ENCODE measurements at places on chromosomes 1 and 21. TPM values are rescaled to one million over a fixed set of nuclear protein-coding genes. Genes with fewer than 3 reads are reported as not detected.
A peak's percentile ranks its signal among the peaks of the same experiment; 100 is the strongest.

The NBPF4 gene
- polyA plus RNA-seq, result not detected

The SRRM1 gene
- 24.0 TPM for polyA plus RNA-seq

DNA sequence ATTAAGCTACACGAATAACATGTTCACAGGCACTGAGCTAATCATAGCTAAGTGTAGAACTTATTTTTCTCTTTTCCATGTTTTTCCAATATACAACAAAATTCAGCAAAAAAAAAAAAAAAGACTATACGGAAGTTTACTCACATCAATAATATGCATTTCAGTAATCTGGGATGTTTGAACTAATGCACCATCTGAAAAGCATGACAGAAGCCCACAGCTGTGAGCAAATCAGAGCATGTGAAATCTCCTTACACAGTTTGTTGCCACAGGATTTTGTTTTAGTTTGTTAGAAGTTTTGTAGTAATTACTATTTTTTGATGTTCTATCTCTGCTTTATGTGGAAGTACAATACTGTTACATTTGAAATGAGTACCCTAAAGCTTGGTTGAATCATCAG lies 1051.7 kb downstream of the TTLL7 start:
- no peak for DNase-seq

- DNase-seq, result peak; percentile 91
Measured at GRCh38 chr1:6962478-6962995, 177.3 kb downstream of the CAMTA1 start.

The RPTN gene
- not detected for polyA plus RNA-seq

DNA sequence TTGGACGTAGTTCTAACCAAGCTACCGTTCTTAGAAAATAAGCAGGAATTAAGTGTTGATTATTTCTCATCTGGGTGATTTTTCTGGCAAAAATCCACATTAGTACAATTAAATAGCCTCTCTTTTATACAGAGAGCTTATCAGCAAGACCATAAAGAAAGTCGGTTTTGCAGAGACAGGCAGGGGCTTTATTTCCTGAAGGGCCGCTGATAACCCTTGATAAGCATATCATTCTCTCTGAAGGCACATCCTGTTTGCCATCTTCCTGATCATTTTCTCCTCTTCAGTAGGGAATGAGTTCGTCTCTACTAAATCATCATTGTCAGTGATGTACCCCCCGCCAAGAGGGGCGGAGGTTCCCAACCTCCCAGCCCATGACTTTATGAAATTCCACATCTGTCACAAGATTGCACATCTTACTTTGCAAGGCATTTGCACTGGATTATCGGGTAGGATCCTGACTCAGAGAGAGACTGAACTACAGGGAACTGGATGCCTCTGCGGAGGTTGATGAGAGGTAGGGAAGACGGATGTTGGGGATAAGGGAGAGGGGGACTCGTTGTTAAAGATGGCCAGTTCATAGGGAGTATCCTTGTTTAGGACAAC lies 115.7 kb downstream of the KCNJ6 start:
- no peak for DNase-seq

- no peak for DNase-seq
Measured at GRCh38 chr1:159652506-159652905, 61.9 kb downstream of the CRP start.

The YRDC gene
- polyA plus RNA-seq, result 15.7 TPM

The CFHR1 gene
- not detected for polyA plus RNA-seq

The SGIP1 gene
- not detected for polyA plus RNA-seq

DNA sequence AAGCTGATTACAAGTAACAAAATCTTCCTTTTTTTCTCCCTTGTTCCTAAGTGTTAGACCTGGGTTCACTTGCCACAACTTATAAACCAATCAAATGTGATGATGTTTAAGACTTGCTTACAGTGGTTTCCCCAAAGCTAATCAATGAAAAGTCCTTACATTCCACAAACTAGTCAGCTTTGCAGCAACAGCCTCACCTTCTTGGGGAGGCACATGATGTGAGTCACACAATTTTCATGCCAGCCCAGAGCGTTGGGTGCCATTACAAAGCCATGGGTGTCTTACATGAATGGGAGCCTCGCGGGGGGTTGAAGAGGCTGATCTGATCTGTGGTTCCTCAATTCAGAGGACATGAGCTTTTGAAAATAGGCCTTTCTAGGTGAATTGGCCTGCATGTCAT lies 91.6 kb upstream of the UBE2U start:
- no peak for DNase-seq

The PARK7 gene
- polyA plus RNA-seq, result 297 TPM

DNA sequence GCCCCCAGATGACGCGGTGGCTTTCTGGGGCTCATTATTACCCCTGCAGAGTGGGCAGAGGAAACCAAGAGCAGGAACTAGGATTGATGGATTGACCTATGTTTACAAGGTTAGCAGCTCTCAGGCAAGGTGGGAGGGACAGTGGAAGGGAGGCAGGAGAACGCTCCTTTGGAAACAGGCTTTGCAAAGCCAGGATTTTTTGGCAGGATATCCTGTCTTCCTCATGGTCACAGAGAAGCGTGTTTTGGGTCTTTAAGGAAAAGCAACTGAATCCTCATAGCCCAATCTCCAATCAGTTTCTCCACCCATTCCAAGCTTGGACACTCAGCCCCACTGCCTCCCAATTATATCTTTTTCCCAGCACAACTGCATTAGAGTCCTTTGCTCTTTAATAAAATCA lies 105.6 kb upstream of the SOD1 start:
- no peak for DNase-seq

- no peak for DNase-seq
Measured at GRCh38 chr1:210117198-210117597, 115.4 kb upstream of the SERTAD4 start.

DNA sequence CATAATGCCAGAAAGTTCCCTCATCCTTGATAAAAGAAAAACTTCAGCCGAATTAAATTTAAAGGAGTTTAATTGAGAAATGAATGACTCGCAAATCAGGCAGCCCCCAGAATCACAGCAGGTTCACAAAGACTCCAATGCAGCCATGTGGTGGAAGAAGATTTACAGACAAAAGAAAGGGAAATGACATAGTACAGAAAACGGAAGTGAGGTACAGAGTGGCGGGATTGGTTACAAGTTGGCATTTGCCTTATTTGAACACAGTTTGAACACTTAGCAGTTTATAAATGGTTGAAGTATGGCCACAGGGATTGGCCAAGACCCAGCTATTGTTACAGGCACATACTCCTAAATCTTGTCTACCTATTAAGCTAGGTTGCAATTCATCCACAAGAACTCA lies 46.6 kb downstream of the HIVEP3 start:
- DNase-seq, result no peak

The DHCR24 gene
- polyA plus RNA-seq, result 45.8 TPM

GRCh38 chr1:2547210-2548067 lies 8.7 kb upstream of the TNFRSF14 start:
- no peak for DNase-seq

DNA sequence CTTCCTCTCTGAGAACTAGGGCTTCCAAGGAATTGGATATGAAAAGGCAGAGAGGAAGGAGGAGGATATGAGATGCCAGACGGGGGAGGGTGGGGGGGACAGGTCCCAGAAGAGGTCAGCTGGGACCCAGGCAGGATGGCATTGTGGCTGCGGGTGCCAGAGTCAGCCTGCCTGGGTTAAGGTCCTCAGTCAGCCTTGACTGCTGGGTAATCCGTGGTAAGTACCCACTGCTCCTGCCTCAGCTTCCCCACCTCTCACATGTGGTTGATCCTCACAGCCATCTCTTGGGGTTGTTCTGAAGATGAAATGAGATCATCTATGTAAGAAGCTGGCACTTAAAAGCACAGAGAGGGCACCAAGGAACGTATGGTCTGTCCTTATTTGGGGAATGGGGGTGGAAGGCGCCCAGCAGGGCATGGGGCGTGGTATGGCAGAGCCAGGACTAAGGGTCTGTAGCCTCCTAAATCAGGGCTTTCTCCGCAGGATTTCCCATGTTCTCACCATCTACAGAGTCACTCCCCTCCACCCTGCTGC lies 23.8 kb downstream of the ELF3 start:
- no peak for DNase-seq

DNA sequence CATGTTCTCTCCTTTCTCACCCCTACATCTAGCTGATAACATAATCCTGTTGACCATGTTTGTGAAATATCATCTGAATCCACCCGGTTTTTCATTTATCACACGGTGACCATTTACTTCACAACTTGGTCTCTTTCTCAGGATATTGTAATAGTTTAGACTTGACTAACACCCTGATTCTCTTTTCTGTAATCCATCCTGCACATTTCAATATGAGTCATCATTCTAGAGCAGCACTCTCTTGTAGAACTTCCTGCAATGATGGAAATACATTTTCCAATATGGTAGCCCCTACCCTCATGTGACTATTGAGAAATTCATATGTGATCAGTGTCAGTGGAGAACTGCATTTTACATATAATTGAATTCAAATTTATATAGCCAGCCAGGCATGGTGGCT lies 2.3 kb upstream of the JAM2 start:
- DNase-seq, result no peak

DNA sequence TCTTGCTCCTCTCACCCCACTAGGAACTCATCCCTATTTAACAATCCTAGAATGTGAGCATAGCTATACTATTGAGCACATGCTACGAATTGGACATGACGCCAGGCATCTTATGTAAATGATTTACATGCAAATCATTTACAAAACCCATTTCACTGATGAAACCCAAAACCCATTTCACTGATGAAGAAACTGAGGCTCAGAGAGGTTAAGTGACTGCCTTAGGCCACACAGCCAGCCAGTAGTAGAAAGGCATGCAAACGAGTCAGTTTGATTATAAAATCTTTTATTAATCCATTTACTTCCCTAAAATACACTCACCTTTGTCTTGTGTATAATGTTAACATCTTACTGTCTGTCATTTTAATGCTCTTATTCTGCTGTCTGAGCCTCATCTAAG lies 87.9 kb downstream of the PLXNA2 start:
- DNase-seq, result no peak

The PIP5K1A gene
- polyA plus RNA-seq, result 31.5 TPM

DNA sequence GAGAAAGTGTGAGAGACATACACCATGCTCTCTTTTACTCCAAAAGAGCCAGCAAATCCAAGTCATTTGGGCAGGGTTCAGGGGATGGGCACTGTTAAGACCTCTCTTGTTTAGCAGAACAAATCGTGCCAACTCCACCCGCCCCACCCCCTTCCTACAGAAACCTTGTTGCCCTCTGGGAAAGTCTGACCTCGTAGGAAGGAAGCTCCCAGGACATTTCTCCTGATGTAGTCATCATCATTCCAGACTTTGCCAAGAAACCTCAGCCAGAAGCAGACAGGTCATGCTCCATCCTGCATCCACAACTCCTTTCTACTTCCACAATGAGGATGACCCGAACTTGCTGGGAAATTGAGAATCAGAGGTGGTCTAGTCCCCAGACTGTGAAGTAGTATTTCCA lies 57.7 kb downstream of the UBE2T start:
- no peak for DNase-seq

DNA sequence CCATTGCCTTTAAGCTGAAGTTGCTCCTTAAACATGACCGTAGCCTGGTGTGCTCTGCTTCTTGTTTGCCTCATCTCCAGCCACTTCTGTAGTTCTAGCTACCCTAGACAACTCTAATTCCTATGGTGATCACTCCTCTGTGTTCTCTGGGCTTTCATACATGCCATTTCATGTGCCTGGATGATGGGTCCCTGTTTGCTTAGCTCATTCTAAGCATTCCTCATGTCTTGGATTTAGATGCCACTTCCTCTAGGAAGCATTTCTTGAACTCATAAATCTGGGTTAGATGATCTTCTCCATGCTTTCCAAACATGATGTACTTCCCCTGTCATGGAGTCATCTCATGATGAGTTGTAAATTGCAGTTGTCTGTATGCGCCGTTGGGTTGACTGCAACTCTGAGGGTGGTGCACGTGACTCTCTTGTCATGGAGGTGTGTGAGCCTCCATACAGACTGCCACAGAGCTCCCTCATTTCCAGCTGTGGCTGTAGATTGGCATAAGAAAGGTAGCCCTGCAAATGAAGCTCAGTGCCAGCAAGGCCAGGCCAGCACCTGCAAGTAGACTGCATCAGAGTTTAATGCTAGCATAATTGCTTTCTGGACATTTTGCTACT lies 77.2 kb downstream of the LAMC1 start:
- no peak for DNase-seq

GRCh38 chr1:39825432-39825941 lies 36.8 kb upstream of the BMP8B start:
- peak; percentile 76 for DNase-seq

The PTPN14 gene
- polyA plus RNA-seq, result 5.8 TPM

The PRMT6 gene
- polyA plus RNA-seq, result 17.0 TPM

- DNase-seq, result no peak
Measured at GRCh38 chr1:47759936-47760629, 237.1 kb downstream of the TRABD2B start.

- DNase-seq, result peak; percentile 16
Measured at GRCh38 chr21:25573409-25574206, 33.7 kb downstream of the MRPL39 start.

DNA sequence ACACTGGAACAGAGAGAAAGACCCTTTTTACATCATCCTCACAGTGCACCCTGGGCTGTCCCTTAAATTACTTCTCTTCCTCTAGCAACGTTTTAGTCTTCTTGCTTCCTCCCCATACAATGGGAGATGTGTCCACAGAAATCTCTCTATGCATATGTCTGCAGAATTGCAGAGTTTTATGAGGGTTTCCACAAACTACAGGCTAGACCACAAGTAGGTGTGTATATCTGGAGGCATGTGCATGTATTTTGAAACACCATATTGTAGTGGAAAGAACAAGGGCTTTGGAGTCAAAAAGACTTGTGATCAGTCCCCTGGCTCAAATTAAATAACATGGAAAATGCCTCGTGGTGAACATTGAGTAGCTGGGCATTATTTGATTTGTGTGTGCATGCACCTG lies 121.3 kb upstream of the IPO9 start:
- no peak for DNase-seq

DNA sequence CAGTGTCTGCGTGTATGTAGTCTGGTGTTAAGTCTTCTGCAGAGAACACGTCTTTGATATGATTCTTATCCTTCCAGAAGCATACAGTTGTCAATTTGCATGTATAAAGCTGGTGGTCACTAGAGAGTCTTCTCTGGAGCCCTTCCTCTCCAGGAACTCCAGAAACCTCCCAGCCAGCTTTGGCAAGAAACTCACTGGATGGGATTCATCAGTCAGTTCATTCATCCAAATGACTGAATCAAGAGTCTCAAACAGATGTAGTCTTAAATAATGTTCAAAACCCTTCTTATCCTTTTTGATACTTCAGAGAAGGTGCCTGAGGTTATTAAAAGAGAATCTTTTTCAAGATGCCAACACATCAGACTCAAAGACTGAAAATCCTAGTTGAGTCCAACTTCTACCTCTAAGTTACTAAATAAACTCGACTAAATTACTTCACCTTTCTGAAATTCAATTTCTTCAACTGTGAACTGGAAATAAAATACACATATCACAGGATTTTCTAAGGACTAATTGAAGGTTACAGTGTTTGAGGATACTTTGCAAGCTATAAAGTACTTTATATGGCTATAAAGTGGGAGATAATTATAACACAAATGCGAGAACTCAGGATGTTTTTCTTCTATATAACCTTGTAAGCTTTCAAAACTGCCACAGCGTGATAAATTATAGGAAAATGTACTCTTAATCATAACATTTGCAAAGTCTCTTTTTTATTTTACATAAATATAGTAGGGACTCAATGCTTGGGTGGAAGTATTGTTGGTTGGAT lies 252.4 kb downstream of the FGGY start:
- DNase-seq, result no peak

GRCh38 chr1:15703562-15703961 lies 19.4 kb downstream of the PLEKHM2 start:
- DNase-seq, result peak; percentile 62

GRCh38 chr1:206902702-206903101 lies 5.5 kb downstream of the IL24 start:
- DNase-seq, result no peak

The NID1 gene
- 36.0 TPM for polyA plus RNA-seq

GRCh38 chr21:31713973-31714740 lies 17.8 kb downstream of the SCAF4 start:
- no peak for DNase-seq

All from small intestine (tissue), 16 donors.